ENCODE measurements at places on chromosomes 2 and 18. TPM values are rescaled to one million over a fixed set of nuclear protein-coding genes. Genes with fewer than 3 reads are reported as not detected.
A peak's percentile ranks its signal among the peaks of the same experiment; 100 is the strongest.

GRCh38 chr2:214322662-214323061, 88.2 kb upstream of the VWC2L start:
- DNase-seq = no peak

Gene PLGLB1
- 4.1 TPM for polyA plus RNA-seq

Gene EFR3B
- 3.5 TPM for polyA plus RNA-seq

GRCh38 chr2:177161741-177162460, 50.7 kb upstream of the HNRNPA3 start:
- DNase-seq = peak; percentile 67

DNA sequence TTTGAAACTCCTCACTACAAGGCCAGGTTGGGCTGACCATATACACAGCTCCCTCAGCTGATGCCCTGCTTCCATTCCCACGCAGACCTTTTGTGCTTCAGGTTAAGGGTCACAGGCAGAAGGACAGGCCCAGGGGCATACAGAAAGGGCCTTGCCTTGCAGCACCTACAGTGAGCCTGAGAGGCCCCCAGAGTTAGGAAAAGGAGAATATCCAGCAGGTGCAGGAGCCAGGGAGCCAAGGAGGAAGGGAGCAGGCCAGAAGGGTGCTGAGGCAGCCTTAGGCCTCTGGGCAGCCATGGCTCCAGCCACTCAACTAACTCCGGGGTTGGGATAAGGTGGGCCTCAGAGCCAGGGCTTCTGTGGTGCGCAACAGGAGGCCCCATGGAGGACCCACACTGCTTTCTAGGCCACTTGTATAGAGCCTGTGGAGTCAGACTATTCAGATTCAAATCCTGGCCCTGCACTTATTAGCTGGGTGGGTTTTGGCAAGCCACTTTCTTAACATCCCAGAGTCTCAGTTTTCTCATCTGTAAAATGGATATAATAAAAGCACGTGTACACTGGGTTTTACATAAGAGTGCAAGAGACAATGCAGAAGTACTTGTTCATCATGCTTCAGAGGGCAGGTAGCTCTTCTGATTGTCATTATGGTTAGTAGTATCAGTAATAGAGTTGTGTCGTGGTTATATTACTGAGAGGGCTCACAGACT, 214.6 kb upstream of the HAAO start:
- DNase-seq = no peak

DNA sequence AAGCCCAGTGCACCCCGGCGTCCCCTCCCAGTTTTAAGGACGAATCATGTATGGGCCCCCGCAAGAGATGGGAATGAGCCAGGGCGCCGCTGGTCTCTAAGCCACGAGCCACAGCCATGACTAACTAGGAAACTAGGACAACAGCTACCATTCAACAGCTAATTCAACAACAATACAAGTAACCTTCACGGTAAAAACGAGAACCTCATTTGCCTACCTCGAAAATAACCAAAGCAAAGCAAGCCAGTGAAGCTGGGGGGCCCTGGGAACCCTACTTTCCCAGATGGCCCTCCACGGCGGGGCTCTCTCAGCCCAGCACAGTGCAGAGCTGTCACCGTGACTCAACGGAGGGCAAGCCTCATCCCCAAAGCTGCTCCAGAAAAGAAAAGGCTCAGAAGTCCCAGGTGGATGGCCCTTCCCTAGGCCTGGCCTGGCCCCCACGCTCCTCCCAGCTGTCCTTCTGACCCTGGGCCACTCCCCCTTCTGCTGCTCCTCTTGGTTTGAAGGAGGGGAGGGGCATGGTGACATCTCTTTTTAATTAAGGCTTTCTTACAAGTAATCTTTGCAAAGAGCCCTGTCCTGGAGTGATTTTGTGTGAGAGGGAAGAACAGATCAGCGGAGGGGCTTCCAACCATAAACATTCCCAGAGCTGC, 126.3 kb downstream of the HDAC4 start:
- DNase-seq = peak; percentile 59

Gene RPRM
- 19.8 TPM for polyA plus RNA-seq

Data from muscle of back (tissue), 13 donors.